ENCODE measurements at places on chromosomes 4 and X.

GRCh38 chrX:102126863-102127262 lies 1.4 kb downstream of the TCEAL2 start:
- DNase-seq = no peak

GRCh38 chrX:37599729-37600128 lies 28.3 kb downstream of the LANCL3 start:
- no peak for DNase-seq

GRCh38 chr4:25818371-25818871 lies 44.4 kb downstream of the SEL1L3 start:
- no peak for DNase-seq

GRCh38 chr4:6719611-6720179 lies 3.7 kb downstream of the BLOC1S4 start:
- DNase-seq = no peak

DNA sequence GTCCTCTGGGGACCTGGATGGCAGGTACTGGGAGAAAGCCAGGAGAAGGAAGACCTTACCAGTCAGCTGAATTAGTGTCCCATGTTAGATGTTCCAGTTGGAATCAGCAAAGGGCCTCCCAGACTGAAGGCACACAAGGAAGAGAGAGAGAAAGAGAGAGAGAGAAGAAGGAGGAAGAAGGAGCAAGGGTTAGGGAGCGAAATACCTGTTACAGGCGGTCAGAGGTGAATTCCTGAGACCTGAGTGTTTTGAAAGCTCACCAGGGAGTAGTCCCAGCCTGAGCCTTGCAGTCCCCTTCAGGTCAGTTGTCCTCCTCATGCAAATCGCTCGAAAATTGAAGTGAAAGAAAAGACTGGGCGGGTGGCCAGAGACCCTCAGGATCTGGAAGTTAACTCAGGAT lies 60.3 kb downstream of the USP11 start:
- DNase-seq = no peak

GRCh38 chr4:44231006-44231405 lies 217.6 kb downstream of the KCTD8 start:
- DNase-seq = no peak

GRCh38 chr4:18923496-18924161 lies 902.1 kb upstream of the LCORL start:
- no peak for DNase-seq

DNA sequence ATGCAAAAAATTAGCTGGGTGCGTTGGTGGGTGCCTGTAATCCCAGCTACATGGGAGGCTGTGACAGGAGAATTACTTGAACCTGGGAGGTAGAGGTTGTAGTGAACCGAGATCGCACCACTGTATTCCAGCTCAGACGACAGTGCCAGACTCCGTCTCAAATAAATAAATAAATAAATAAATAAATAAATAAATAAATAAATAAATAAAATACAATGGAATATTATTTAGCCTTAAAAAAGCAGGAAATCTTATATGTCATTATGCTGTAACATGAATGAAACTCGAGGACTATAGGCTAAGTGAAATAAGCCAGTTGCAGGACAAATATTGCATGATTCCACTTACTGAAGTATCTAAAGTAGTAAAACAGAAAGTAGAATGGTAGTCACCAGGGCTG lies 42.5 kb downstream of the RBM41 start:
- DNase-seq = no peak

GRCh38 chr4:15963001-15963451 lies at the start of gene FGFBP2:
FGFBP2 (minus strand) TSS chr4:15963175; CDS start chr4:15963129, 46 bp downstream.
- DNase-seq = no peak

- no peak for DNase-seq
These were observed 22.2 kb downstream of the CEP44 start for GRCh38 chr4:174305961-174306360.

- DNase-seq = no peak
These were observed 10.7 kb downstream of the PPARGC1A start for GRCh38 chr4:23878912-23879732.

DNA sequence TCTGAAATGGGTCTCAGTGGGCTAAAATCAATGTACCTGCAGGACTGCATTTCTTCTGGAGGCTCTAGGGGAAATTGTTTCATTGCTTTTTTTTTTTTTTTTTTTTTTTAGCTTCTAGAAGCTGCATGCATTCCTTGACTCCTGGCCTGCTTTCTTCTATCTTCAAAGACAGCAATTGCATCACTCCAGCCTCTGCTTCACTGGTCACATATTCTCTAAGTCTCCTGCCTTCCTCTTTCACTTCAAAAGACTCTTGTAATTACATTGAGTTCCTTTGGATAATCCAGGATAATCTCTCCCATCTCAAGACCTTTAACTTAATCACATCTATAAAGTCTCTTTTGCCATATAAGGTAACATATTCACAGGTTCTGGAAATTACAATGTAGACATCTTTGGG lies 11.3 kb upstream of the PCYT1B start:
- no peak for DNase-seq

Measured in T-helper 22 cell (primary cell).